NCI-H2107 (cell line): ENCODE measurements at places on chromosomes 7 and 10.
A peak's percentile ranks its signal among the peaks of the same experiment; 100 is the strongest.

DNA sequence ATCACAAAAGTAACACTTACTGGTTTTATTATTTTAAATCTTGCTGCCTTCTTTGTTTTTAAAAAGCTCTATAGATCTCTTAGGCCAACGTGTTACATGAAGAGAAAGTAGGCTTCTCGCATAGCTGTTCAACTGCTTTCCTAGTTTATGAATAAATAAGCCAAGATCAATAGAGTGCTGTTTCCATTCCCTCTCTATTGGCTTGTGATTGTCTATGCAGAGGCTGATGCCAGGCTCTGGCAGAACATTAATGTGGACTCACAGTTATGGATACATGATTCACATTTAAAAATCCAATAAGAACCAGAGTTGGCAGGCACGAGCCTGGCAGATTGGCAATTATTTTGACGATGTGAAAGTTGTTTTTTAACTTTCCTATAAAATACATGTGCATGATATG lies 137.5 kb downstream of the GNAT3 start:
- no peak for DNase-seq

GRCh38 chr7:148042935-148043631 lies 547.5 kb upstream of the C7orf33 start:
- DNase-seq: peak; percentile 18

- no peak for DNase-seq
Measured at GRCh38 chr7:12493863-12494686, 76.4 kb upstream of the SCIN start.

DNA sequence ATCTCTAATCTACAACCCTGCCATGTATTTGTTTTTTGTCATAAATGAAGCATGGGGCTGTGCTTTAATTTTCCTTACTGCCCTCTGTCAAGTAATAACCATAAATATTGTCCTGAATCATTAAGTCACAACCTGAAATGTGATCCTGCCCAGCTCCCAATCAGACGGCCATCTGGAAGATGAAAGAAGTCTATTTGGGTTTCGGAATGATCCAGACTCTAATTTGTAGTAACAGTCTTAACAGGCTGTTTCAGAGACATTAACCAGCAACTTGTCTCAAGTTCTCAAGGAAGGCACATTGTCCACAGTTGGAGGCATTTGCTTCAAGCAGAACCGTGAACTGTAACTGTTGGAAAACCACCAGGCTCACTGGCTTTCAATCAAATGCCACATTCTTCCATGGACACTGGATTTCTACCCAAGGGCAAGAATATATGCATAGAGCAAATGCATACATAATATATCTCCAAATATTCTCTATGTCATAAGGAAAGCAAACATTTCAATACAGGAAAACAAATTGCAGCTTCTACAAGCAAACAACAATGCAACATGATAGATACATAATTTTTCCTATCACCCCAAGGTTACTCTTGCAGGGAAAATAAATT lies 405.2 kb upstream of the NPVF start:
- DNase-seq: no peak

- no peak for DNase-seq
Measured at GRCh38 chr7:44447874-44448425, 42.5 kb downstream of the NUDCD3 start.

DNA sequence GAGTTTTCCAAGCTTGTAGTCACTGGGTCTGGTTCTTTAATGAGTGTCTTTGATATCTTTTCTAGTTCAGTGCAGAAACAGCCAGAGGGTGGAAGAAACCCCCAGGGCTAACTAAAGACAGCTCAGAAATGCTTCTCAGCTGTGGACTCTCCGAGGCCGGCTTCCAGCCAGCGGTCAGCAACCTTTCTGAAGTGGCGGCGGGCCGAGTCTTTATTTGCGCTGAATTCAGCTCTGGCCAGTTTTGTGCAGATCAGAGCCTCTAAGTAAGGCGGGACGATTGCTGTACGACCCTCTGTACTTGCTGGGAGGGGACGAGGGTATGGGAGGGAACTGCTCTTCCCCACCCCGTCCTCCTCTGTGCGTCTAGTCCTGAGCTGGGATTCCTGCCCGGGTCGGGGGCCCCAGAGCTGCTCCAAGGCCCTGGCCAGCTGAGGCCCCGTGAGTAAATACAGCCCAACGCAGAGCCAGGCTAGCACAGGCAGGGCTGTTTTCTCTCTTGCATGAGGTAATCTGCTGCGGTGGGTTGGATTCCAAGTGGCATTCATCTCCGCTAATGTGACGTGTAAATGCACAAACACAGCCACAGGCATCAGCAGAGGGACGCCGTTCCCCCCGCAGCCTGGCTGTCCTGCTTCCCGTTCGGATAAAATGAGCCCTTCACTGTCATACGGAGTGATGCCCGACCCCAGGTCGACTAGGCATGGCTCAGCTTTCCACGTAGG lies 159.8 kb downstream of the PIP4K2A start:
- peak; percentile 41 for DNase-seq

DNA sequence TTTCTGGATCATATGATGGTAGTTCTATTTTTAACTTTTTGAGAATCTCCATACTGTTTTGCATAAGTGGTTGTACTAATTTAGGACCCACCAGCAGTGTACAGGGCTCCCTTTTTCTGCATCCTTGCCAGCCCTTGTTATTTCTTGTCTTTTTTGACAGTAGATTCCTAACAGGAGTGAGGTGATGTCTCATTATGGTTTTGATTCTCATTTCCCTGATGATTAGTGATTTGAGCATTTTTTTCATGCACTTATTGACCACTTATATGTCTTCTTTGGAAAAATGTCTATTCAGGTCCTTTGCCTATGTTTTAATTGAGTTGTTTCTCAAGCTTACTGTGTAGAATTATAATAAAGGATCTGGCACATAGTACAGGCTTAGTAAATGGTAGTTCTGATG lies 238.8 kb upstream of the BMPER start:
- no peak for DNase-seq

DNA sequence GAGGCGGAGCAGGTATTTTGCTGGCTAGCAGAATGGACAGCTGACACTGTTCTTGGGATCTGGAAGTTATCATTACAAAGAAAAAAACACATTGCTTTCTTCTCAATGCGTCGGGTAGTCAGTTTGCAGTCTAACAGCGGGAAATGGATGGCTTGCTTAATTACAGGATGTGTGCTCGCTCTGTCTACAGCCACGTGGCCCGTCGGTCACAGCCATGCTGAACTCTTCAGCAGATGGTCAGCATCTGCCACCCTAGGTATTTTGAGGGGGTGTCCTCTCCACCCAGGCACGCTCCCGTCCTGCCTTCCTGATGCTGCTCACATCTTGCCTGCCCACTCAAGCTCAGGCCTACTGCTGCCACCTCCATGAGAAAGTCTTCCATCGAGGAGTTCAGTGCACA lies 20.4 kb upstream of the INMT start:
- DNase-seq: no peak

DNA sequence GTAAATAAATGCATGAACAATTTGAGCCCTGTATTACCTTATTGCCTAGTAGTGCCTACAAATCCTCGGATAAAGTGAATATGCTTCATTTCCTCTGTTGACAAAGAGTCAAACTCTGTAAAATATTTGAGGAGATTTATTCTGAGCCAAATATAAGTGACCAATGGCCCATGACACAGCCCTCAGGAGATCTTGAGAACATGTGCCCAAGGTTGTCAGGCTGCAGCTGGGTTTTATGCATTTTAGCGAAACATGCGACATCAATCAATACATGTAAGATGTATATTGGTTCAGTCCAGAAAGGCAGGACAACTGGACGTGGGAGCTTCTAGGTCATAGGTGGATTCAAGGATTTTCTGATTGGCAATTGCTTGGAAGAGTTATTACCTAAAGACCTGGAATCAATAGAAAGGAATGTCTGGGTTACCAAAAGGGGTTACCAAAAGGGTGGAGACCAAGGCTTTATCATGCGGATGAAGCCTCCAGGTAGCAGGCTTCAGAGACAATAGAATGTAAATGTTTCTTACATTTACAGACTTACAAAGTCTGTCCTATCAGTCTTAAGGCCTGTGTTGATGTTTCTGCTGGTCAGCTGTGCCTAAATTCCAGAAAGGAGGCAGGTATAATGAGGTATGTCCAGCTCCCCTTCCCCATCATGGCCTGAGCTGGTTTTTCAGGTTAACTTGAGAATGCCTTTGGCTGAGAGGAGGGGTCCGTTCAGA lies 220.1 kb upstream of the FZD1 start:
- DNase-seq: no peak

DNA sequence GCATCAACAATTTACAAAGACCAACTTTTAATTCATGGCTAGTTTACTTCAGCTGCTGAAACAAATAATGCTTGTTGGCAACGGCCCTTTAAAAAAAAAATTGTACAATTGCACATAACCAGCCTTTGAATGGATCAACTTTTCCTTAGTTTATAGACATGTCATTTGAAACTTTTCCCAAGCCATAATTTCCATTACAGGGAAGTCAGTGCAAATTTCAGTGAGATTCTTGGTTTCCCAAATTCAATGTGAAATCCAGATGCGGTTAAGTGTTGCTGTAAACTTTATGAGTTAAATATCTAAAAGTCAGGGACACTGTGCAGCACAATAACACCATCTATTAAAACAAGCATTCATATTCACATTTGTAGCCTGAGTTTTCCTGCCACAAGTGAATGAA lies 182.2 kb downstream of the JAZF1 start:
- no peak for DNase-seq

DNA sequence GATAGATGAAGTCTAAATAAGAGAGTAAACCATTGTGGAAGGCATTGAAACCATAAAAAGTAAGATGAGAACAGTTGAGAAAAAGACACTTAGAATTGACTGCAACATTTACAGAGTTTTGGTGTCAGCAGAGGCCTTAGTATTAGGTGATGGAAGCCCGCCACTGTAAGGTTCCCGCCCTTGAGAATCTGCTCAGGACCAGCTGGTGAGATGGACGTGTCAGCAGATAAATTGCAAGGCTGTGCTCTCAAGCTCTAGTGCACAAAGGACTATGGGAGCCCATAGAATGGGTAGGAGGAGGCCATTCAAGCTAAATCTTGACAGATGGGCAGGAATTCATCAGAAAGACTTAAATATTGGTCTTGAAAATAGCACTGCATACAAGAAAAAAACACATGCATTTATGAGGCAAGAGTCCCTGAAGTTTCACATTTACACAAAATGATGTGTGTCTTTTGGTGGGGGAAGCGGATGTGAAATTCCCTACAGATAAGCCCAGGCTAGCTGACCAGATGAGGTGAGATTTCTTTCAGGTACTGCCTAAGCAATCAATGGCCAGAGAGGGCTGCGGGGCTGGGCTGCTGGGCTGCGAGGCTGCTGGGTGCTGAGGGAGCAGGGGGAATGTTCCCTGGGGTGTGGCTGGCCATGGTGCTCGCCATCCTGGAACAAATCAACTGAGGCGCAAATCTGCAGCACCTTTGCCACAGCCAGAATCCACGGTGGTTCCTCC lies 42.5 kb downstream of the SYPL1 start:
- DNase-seq: no peak

DNA sequence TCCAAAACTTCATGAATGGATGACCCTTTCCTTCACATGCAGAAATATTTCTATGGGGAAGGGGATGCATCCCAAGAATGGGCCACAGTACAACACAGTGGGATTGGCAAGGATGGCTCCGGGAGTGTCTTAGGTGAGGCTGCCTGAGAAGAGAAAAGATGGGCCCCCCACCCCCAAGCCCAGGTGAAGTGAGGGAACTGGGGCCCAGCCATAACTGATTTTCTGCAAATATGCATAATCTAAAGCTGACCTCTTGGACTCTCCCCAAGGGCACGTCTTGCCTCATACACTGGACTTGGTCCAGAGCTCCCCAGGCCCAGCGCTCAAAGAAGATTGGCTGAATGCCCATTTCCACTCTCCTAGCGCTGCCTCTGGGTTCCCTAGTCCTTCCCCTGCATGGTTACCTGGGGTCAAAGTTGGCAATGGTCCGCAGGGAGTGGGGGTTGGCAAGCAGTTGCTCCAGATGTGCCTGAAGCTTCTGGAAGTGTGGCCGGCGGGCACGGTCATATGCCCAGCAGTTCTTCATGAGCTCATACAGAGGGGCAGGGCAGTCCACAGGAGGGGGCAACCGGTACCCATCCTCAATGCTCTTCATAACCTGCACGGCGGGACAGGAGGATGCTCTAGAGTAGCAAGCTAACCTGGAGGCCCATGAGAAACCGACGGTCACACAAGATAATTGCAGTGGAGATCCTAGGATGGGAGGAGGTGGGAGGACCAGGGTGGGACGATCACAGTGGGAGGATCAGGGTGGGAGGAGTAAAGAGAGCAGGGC lies 12.3 kb downstream of the ZYX start:
- no peak for DNase-seq

- DNase-seq: no peak
Measured at GRCh38 chr10:84683980-84684740, 355.8 kb downstream of the CCSER2 start.

DNA sequence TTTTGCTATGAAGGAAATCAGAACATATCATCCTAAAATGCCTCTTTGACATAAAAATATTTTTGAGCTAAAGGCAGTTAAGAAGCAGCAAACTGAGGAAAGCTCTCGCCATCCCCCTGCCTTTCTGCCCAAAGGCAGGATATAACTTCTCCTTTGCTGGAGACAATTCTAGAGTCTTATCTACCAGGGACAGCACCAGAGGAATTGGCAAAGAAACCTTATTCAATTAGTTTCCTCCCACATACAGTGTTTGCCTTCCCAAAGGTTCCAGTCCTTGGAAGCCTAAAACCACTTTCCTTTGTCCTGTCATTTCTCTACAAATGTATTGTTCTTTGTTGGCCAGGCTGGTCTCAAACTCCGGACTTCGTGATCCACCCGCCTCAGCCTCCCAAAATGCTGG lies 33.7 kb downstream of the MASTL start:
- no peak for DNase-seq

DNA sequence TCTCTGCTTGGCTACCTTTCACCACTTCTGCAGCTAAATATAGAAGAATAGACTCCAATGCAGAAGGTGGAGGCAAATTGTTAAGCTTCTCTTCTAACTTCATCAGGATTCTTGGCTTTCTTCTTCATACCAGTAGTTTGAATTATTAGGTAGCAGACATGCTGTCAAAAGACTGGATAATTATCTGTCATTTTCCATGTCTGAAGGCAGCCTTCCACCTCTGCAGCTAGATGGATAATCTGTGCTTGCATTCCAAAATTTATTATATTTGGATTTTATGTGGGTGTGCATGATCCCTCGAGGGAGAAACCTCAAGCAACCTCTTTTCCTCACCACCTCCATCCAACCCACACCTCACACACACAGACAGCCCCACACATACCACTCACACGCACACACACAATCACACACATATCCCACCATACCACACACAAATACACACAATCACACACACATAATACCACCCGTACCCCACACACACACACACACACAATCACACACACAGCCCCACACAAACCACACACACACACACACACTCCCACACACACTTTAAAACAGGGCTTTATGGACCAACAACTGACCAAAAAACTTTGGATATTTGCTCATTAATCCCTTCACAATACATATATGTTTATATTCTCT lies 145.0 kb downstream of the C7orf25 start:
- no peak for DNase-seq

GRCh38 chr7:3722396-3722922 lies 421.4 kb downstream of the SDK1 start:
- peak; percentile 2 for DNase-seq
